Fibroblast of gingiva (primary cell): ENCODE measurements at places on chromosomes 11 and 22.

GRCh38 chr11:119000906-119001305, 3.0 kb downstream of the CENATAC start:
- no peak for DNase-seq

DNA sequence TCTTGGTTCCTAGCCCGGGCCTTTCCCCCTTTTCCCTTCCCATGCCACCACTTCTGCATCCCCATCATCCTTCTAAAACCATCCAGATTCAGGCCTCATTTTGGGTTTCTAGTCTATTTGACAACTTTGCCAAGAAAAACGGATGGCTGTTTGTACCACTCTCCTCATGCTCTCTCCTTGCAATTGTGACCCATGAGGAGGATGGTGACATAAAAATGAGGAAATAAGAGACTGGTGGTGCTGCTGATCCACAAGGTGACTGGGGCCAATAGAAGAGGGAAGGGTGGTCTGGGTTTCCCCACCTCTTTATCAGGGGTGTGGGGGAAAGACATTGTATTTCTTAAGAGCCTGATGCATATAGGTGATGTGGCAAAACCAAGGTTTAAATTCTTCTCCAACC, 1.0 kb downstream of the MS4A4A start:
- DNase-seq = no peak

GRCh38 chr11:112628676-112629075, 332.5 kb upstream of the NCAM1 start:
- no peak for DNase-seq

DNA sequence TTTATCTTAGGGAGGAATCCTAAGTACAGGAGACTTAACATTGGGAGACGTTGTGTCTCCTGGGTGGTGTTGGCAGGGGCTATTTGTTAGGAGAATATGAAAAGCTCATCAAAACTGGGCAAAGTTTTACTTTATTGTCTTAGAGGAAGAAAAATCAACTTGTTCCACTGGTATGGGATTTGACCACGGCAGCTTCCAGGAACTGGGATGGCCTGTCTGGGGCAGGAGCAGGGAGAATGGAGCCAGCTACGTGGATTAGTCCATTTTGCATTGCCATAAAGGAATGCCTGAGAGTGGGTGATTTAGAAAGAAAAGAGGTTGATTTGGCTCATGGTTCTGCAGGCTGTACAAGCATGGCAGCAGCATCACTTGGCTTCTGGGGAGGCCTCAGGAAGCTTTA, 198.4 kb downstream of the ADAMTS15 start:
- no peak for DNase-seq

DNA sequence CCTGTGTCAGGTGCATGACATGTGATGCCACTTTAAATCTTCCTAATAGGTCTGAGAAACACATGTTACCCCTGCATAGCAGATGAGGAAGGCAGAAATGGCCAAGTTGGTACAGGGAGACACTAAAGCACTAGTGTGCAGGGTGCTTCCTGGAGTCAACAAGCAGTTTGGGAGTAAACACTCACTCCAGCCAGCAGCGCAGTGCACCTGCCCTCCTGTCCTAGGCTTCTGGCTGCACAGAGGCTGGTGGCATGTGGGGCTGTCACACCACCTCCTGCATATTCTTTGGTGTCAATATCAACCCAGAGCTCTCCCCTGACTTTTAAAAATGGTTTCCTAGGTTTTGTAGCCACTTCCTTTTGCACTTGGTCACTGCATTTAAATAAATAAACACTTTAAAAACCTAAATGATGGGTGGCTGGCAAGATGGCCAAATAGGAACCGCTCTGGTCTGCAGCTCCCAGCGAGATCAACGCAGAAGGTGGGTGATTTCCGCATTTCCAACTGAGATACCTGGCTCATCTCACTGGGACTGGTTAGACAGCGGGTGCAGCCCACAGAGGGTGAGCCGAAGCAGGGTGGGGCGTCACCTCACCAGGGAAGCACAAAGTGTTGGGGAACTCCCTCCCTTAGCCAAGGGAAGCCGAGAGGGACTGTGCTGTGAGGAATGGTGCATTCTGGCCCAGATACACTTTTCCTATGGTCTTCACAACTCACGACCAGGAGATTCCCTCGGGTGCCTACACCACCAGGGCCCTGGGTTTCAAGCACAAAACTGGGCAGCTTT, 33.5 kb downstream of the GAB4 start:
- DNase-seq = no peak

DNA sequence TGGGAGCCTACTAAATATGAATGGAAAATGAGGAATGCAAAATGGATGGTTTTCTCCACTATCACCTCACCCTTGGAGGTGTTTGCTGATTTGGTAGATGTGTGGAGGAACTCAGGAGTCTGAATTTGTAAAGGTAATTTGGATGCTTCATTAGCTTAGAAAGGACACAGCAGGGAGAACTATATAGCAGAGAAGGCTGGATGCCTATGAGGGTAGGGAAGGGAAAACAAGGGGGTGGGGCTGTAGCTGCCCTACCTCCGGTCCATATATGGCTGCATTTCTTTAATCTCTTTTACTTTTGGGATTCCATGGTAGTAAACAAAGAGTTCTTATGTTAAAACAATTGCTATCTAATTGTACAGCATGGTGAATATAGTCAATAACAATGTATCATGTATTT, 4.8 kb upstream of the EHF start:
- no peak for DNase-seq

DNA sequence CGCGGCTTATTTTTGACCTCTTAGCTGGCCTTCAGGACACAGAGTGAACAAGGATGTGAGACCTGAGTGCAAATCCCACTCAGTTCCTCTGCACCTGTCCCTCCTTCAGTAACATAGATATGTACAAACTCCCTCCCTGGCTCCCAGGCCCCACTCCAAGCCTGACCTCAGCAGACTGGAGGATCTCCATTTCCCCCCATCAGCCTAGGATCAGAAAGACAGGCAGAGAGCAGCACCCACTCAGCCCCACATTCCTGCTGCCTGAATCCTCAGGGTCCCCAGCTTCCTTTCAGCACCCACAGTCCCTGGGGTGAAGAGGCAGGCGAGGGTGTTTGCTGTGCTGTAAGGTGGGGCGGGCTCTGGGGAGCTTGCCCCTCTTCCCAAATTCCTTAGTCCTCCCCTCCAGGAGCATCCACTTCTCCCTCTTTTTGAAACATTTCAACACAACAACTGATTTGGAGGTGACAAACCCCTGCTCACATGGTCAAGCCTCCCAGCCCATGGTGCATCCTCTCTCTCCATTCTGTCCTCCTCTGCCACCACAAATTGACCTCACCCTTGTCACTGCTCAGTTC, 151.1 kb downstream of the FEZ1 start:
- DNase-seq = no peak

DNA sequence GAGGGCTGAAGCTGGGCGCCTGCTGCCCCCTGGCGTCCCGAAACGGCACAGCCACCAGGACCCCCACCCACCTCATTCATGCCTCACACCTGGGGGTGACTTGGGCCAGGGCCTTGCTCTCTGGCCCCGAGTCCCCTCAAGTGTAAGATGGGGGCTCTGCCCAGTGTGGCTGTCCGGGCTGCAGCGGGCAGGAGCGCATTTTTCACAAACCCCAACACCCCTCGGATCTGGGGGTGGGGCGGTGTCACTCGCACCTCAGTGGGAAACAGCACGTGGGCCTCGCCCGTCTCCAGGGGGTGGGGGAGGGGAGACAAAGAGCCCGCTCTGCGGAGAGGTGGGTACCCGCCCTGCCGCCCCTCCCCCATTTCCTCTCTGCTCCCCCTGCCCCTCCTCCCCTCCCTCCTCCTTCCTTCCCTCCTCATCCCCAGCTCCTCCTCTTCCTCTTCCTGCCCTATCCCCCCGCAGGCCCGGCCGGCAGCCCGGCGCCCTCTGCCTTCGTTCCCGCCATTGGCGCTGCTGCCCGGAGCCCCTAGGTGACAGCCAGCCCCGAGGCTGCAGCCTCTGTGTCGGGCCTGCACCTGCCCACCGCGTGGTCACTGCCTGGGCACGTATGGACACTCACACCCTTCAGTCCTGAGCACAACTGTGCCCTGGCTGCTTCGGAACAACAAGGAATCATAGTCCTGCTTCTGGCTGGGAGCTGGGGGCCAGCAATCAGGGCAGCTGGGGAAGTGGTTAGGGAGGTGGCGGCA, 6.8 kb upstream of the CDKN1C start:
- DNase-seq = peak; percentile 55

- DNase-seq = no peak
Observed at GRCh38 chr22:27240298-27241075, 561.1 kb downstream of the MN1 start.

DNA sequence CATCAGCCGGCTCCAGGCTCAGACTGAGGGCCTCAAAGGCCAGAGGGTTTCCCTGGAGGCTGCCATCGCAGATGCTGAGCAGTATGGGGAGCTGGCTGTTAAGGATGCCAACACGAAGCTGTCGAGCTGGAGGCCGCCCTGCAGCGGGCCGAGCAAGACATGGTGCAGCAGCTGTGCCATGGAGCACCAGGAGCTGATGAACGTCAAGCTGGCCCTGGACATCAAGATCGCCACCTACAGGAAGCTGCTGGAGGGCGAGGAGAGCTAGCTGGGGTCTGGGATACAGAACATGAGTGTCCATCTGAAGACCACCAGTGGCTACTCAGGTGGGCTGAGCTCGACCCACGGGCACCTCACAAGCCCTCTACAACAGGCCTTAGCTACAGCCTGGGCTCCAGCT, 4.0 kb upstream of the SCUBE2 start:
- no peak for DNase-seq

GRCh38 chr11:36086366-36086765, 142.5 kb downstream of the LDLRAD3 start:
- DNase-seq = no peak

DNA sequence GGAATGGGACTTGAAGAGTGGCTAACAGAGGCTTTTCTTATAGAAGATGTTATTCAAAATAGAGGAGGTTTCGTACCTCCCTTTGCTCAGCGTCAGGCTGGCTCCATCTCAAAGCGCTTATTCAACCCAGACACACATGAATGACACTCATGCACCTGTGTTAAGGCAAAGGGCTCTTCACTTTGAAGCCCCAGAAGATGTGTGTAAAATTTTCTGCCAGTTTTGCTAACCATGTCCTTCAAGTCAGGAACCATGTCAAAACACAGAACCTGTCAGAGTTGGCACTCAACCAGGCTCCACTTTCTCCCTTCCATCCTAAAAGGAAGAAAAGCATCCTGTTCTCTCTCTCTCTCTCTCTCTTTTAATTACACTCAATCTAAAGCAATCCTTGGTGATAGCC, 352.8 kb upstream of the NARS2 start:
- DNase-seq = no peak

DNA sequence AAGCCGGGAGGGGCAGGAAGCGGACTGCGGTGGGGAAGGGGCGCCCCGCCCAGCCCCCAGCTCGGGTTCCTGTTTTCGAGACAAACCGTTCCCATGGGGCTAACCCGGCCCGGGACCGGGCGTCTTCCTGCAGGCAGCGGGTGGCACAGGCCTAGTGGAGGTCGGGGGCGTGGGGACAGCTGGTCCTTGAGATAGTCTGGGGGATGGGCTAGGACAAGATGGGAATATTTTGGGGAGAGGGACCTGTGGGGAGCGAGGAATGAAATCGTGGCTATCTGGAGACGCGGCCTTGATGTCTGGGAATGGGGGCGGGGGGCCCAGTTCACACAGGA, 1.2 kb upstream of the RASGRP2 start:
- no peak for DNase-seq

DNA sequence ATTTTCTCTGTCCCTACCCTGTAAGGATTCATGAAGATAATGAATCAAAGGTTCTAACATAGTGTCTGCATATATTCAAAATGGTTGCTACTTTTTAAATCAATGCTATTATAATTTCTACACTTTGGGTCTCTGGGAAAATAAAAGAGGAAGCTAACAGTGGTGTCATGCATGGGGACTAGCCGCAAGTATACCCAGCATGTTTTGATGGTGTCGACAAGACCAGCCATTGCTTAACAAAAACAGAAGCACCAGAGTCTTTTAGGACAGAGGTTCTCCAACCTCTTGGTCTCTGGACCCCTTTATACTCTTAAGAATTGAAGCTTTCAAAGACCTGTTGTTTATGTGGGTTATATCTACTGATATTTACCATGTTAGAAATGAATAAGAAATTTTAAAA, 37.8 kb downstream of the RNF141 start:
- DNase-seq = no peak

DNA sequence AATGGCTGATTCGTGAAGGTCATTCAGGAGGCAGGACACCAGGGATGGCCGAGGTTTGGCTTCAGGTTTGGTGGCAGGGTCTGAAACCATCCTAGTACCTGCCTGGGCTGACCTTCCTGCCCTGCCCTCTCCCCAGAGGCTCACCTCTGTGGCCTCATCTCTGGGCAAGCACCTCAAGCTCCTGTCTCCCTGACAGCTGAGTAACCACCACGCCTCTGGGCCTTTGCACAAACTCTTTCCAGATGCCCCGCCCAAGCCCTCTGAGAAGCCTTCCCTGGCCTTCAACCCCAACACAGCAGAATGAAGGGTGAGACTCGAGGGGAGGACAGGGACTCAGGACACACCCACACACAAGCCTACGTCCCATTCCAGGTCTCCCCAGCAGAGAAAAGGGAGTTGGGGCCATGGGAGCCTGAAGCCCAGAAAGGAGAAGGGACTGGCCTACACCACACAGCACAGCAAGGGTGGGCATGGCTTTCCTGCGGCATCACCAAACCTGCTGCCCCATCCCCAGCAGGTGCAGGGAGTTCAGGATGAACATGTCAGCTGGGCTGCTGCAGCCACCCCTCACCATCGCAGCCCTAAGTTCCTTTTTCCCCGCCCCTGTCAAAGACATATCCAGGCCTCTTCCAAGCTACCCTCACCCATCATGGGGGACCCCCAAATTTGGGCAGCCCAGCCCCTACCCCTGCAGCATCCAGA, 2.4 kb downstream of the SHISA8 start:
- no peak for DNase-seq

GRCh38 chr11:104645261-104646222, 252.7 kb downstream of the CASP12 start:
- no peak for DNase-seq

DNA sequence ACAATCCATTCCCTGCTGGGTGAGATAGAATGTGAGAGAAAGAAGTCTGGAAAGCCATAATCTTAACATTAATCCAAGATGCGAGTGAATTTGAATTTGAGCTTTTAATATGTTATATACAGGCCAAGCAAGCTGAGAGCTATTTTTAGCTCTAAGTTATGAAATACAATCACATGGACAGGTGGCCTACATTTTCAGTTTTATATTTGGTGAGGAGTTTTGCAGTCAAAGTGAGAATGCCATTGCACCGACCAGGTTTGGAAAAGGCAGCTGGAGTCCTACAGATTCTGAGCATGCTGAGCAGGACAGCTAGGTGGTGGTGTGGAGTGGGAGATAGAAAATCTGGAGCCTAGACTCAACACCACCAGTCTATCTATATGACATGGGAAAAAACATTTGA, 12.0 kb downstream of the OR5B21 start:
- no peak for DNase-seq

- DNase-seq = no peak
Observed at GRCh38 chr11:38814670-38815069, 2216.6 kb upstream of the RAG2 start.
